ENCODE measurements at places on chromosomes 1 and 21.

DNA sequence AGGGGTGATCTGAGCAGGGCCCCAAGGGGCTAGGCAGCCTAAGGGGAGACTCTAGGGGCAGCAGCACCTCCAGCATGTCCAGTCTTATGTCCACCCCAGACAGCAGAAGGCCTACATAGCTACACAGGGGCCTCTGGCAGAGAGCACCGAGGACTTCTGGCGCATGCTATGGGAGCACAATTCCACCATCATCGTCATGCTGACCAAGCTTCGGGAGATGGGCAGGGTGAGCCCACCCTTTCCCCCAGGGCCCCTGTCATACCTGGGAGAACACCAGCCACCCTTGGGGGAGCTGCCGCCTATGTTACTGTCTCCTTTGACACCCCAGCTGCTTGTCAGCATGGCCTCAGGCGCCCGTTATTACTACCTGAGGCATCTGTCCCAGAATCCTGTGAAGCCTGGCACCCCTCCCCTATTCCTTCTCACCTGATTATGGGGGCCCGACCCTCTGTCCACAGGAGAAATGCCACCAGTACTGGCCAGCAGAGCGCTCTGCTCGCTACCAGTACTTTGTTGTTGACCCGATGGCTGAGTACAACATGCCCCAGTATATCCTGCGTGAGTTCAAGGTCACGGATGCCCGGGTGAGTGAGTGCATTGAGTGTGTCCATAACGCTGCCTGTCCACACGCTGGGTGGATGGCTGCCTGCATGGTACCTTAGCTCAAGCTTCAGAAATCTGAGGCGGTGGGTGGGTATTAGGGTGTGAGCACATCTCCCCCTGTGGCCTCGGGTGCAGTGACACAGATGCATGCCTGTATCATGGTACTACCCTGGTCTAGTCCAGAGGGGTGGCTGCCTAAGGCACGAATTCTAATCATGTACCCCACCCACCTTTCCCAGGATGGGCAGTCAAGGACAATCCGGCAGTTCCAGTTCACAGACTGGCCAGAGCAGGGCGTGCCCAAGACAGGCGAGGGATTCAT, 29.7 kb upstream of the KDM4A start:
- no peak for DNase-seq

DNA sequence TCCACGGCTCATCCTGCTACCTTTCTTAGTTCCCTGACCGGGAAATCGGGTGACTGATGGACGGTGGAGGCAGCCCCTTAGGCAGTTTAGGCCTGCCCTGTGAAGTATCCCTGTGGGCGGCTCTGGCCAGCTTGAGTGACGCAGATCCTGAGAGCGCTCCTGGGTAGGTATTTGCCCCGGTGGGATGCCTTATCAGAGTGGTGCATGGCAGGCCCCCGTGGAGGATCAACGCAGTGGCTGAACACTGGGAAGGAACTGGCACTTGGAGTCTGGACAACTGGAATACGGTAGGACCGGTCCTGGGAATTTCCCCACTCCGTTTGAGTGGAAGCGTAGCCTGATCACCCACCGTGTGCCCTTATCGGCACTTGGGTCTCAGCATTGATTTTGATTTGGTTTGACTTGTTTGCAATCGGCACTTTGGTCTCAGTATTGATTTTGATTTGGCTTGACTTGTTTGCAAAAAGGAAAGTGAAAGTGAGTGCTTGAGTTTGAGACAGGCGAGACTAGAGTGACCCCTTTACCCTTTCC, 15.2 kb downstream of the PLA2G2F start:
- no peak for DNase-seq

GRCh38 chr1:109296782-109297181, 10.0 kb downstream of the MYBPHL start:
- no peak for DNase-seq

GRCh38 chr21:44658913-44659595, 1.3 kb downstream of the KRTAP12-3 start:
- no peak for DNase-seq

DNA sequence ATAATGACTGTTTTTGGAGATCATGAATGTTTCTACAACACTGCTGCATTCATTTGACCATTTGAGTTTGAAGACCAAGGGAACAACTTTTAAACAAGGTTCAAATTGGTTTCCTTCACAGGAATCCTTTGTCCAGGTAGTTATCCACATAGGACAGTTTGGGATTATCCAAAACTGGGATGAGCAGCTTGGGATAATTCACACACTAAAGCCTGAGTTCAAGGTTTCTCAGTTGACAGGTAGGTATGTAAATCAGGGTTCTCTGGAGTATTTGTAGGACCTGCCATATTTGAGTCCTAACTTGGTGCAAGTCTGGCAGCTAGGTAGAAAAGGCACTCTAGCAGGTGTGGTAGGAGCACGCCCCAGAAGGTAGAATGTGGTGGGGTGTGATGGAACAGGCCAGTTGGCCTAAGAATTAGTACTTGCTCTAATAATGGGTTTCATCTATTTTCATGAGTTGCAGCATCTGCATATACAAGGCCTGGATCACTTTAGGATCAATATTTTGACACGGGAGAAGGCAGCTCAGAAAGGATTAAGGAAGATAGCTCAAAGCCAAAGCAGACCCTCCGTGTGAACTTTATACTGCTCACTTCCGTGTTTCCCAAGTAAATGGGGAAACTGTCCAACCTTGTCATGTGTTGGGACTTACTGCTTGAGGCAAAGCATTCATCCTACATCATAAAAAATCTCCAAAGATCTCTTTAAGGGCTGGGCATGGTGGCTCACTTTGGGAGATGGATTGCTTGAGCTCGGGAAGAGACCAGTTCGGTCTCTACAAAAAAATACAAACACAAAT, 14.1 kb upstream of the RAB42 start:
- DNase-seq = no peak

DNA sequence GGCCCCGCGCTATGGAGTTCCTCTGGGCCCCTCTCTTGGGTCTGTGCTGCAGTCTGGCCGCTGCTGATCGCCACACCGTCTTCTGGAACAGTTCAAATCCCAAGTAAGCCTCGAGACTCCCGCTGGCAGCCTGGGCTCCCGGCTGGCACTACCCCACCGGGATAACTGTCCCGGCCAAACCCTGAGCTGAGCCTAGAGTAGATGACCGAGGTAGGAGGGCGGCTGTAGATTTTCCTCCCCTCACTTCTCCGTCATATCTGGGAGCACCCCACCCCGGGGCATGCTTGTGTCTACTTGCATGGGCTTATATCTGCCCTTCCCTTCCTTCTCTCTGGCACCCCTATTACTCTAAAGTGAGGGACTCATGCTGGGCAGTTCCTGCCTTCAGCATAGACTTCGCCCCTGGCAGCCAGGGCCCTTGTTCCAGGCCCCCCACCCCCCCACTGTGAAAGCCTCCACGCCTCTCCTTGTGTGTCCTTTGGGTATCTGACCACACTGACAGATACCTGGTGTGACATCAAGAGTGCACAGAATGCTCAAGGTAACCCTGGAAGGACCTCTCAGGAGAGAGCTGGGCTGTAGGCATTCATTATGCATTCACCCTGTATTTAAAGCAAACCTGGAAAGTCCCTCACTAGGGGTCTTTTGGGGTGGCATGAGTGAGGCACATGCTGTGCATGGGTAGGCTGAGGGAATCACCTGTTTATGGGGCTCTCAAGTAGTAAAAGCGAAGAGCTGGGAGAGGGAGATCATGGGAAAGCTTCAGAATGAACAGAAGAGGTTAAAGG, 485 bp downstream of the EFNA1 start:
- no peak for DNase-seq

- no peak for DNase-seq
These were observed 4.9 kb downstream of the AHDC1 start for GRCh38 chr1:27598902-27599528.

GRCh38 chr1:225580238-225581099, 72.5 kb downstream of the ENAH start:
- no peak for DNase-seq

DNA sequence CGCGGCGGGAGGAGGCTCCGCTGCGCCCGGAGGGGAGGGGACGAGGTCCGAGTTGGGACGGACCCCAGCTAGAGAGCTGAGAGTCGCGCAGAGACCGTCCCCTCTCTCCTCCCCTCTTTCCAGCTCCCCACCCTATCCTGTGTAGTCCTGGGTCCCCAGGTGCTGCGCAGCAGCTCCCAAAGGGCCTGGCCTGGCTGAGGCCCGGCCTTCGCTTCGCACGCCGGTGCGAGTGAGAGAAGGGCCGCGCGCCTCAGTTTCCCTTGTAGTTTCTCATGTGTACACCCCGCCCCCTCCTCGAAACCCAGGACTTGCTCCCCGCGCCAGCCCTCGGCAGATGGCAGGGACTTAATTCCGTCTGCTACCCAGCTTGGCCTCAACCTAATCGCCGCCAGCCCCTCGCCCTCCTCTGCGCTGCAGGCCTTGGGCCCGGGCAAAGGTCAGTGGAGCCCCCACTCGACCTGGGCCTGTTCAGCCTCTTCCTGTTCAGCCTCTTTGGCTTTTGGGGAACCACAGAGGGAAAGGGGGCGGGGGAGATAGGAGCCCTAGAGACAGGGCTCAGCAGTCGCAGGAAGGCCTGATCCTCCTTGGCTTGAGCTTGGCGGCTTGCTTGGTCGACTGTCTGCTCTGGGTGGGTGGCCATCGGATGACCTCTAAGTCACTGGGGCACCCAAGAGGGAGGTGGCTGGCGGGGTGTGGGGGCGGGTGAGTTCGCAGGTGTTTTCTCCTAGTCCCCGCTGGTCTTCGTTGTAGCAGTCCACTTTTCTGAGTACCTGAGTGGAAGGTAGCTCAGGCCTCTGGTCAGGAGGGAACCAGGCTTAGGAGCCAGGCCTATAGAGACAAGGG, 1.0 kb downstream of the ZNF687 start:
- DNase-seq = no peak

DNA sequence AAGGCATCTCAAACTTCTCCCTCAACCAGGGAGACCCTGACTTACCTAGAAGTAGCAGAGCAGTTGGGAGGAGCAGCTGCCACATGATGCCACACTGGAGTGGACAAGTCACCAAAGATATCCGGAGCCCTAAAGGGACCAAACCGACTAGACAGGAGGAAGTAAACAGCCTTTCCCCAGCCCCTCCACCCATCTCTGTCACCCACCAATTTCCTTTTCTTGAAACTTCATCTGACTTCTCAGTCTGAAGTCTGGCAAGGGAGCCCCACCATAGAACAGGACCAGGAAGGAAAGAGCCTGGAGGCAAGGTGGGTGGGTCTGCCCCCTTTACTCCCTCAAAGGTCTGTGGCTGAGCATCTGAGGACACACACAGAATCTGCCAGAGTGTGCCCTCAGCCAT, at the start of gene FCGR3A:
FCGR3A (minus strand) TSS at position 167 of the 400 bp plus-strand sequence; CDS start at position 85, 82 bp downstream.
- DNase-seq = no peak

DNA sequence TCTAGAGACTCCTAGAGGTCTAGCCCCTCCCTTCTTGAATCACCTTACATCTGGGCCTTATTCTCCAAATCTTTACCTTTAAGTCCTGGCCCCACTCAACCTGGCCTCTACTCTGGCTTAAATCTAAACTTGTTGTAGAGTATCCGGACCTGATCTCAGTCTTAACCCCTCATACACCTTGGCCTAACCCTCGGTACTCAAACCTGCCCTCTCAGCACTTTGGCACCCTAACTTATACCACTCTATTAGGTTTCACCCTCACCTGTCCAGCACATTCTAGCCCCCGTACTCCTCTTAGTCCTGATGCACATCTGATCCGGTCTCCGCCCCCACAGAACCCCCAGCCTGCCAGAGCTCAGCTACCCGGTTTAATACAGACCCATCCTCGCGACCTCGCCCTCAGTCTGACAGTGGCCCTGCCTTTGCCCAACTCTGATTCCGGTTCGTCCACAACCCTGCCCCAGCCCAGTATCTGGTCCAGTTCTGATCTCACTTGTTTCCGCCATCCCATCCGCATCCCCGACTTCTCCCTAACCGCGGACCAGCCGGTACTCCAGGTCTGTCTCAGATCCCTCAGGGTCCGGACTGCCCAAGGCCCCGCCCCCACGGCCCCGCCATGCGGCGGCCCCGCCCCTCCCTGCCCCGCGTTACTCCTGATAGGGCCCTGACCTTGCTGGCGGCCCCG, 1.5 kb downstream of the TRIM62 start:
- no peak for DNase-seq

GRCh38 chr21:23534850-23535249, 2072.4 kb downstream of the MRPL39 start:
- DNase-seq = no peak

- no peak for DNase-seq
These were observed 29.4 kb downstream of the NMNAT2 start for GRCh38 chr1:183388735-183389134.

GRCh38 chr1:16050328-16050727, 6.7 kb downstream of the CLCNKB start:
- no peak for DNase-seq

- no peak for DNase-seq
These were observed 3.2 kb downstream of the SERINC2 start for GRCh38 chr1:31416101-31416736.

GRCh38 chr1:169595764-169596711, 9.8 kb upstream of the F5 start:
- DNase-seq = no peak

DNA sequence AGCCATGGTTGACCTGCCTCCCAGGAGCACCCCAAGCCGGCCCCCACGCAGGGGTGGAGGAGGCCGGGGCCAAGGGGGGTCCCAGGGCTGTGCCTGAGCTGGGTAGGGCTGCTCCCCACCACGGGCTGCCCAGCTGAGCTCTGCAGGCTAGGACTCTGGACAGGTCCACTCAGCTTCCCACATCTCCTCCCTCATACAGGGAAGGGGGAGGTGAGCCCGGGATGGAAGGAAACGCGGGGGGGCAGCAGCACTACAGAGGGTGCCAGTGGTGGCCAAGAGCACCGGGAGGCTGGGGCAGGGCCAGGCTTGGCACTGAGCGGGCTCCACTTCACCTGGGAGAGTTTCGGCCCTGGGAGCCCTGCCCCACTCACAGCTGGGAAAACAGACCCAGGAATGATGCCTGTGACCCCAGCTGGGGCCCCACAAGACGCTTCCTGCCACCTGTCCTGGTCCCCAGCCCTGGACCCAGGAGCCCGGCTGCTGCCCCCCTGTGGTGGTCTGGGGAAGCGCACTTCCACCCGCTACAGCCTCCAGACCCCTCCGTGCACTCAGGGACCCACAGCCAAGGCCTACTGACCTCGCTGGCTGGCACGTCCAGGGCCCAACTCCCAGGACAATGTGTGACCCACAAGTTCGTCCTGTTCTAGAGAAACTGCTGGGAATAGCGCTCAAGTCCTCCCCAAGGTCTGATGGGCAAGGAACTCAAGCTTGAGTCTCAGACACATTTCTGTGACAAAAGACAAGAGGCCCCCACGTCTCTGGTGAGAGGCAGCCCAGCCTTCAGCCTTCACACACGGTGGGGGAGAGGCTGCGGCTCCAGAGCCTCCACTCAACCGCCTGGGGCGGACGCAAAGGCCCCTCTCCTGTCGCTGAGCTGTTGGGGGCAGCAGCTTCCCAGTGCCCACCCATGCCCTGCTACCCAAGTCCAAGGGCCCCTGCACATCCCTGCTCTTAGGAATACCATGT, 3.0 kb downstream of the AURKAIP1 start:
- peak; percentile 53 for DNase-seq

Data from stimulated activated CD8-positive, alpha-beta memory T cell treated with anti-CD3 and anti-CD28 coated beads, Interleukin-7, amount 100 ng/mL, for 48 hours (primary cell).